Glutamatergic neuron (in vitro differentiated cells): ENCODE measurements at places on chromosomes 1 and 21. TPM values are rescaled to one million over a fixed set of nuclear protein-coding genes. Genes with fewer than 3 reads are reported as not detected.
A peak's percentile ranks its signal among the peaks of the same experiment; 100 is the strongest.

DNA sequence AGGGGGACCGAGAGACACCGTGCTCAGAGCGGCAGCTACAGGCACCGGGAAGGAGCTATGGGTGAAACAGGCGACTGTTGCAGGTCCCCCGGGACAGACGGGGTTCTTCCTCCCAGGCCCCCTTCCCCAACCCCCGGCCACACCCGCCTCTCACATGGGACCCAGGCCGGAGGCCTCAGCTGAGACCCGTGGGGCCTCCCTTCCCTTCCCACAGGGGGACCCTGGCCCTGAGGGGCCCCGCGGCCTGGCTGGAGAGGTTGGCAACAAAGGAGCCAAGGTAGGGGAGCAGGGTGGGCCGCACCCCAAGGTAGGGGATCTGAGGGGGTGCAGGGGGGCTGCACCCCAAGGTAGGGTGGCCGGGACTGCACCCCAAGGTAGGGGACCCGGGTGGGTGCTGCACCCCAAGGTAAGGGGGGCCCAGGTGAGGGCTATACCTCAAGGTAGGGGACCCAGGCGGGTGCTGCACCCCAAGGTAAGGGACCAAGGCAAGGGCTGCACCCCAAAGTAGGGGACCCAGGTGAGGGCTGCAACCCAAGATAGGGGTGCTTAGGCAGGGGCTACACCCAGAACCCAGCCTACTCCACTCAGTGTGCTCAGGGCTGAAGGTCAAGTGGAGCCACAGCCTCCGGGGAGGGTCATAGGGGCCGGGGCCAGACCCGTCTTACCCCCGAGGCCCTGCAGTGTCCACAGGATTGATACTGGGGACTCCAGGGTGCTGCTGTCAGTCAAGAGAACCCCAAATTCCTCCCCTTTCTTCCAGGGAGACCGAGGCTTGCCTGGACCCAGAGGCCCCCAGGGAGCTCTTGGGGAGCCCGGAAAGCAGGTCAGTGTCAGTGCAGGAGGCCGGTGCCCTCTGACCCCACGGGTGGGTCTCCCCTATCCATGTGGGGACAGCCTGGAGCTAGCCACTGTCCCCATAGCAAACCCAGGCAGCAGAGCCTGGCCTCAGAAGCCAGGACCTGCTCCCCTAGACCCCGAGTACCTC lies 22.7 kb downstream of the COL6A2 start:
- no peak overlapping the region for H3K4me3 ChIP-seq
- no peak overlapping the region for H3K27ac ChIP-seq
- DNase-seq = peak; percentile 12
- H3K36me3 ChIP-seq = no peaks in the 10 kb centered on the region
- no peaks in the 10 kb centered on the region for H3K27me3 ChIP-seq

- no peaks in the 10 kb centered on the region for H3K36me3 ChIP-seq
- no peaks in the 10 kb centered on the region for H3K27me3 ChIP-seq
- no peak overlapping the region for H3K27ac ChIP-seq
- H3K4me1 ChIP-seq = peaks cover 3% of the 10 kb centered on the region
- no peak overlapping the region for H3K4me3 ChIP-seq
These were observed 43.3 kb upstream of the HP1BP3 start for GRCh38 chr1:20830378-20830777.

DNA sequence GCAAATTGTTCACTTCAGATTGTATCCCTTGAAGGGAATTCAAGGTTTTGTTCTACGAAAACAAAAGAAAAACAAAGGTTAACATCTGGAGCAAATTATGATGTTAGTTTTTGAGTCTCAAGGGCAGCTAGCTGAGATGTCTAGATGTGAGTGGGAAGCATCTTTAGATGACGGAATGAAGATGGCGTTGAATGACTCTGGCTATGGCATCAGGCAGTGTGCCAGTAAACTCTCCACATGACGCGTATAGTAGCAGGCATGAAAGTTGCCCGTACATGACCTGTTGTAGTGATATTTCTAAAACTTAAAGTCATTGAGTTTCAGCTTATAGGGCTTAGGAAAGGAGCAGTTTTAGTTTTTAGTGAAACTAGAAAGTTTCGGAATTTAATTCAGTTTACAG lies 12.3 kb upstream of the SDC3 start:
- no peak overlapping the region for H3K4me3 ChIP-seq
- no peak overlapping the region for H3K27ac ChIP-seq
- H3K36me3 ChIP-seq = no peaks in the 10 kb centered on the region
- H3K4me1 ChIP-seq = no peaks in the 10 kb centered on the region

GRCh38 chr1:16164213-16165072 lies 8.6 kb upstream of the EPHA2 start:
- no peaks in the 10 kb centered on the region for H3K36me3 ChIP-seq
- no peak overlapping the region for H3K4me3 ChIP-seq
- peak overlapping the region; percentile 43 for H3K27ac ChIP-seq
- H3K27me3 ChIP-seq = peaks cover 13% of the 10 kb centered on the region
- DNase-seq = no peak
- peaks cover 13% of the 10 kb centered on the region for H3K4me1 ChIP-seq

DNA sequence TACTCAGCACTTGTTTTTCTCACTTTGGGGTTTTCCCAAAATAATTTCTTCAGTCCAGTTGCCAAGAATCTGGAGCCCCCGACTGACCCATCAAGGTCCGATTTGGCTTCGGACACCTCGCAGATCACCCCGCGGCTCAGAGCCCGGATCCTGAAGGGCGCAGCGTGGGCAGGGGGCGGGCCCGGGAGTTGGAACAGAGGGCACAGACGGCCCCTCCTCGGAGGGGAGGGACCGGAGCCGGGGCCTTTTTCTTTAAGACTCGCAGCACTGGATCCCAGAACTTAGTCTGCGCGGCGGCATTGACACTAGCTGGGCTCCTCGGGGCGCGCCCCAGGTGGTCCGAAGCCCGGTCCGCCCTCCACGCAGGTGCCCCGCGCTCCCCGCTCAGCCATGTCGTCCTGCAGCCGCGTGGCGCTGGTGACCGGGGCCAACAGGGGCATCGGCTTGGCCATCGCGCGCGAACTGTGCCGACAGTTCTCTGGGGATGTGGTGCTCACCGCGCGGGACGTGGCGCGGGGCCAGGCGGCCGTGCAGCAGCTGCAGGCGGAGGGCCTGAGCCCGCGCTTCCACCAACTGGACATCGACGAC lies at the start of gene CBR3:
Gene CBR3, plus strand, starts transcription at position 277 of the 588 bp plus-strand sequence. Its CDS starts 114 bp downstream, at position 391.
- H3K27ac ChIP-seq = no peak within 1 kb of the TSS
- peaks cover 10% of the 10 kb centered on the region for H3K27me3 ChIP-seq
- peak; percentile 49 for DNase-seq
- no peaks in the 10 kb centered on the region for H3K36me3 ChIP-seq

GRCh38 chr1:224689374-224689773 lies 73.3 kb downstream of the CNIH3 start:
- H3K27me3 ChIP-seq = peaks cover 3% of the 10 kb centered on the region
- peaks cover 5% of the 10 kb centered on the region for H3K4me1 ChIP-seq
- H3K27ac ChIP-seq = no peak overlapping the region
- H3K36me3 ChIP-seq = no peaks in the 10 kb centered on the region

DNA sequence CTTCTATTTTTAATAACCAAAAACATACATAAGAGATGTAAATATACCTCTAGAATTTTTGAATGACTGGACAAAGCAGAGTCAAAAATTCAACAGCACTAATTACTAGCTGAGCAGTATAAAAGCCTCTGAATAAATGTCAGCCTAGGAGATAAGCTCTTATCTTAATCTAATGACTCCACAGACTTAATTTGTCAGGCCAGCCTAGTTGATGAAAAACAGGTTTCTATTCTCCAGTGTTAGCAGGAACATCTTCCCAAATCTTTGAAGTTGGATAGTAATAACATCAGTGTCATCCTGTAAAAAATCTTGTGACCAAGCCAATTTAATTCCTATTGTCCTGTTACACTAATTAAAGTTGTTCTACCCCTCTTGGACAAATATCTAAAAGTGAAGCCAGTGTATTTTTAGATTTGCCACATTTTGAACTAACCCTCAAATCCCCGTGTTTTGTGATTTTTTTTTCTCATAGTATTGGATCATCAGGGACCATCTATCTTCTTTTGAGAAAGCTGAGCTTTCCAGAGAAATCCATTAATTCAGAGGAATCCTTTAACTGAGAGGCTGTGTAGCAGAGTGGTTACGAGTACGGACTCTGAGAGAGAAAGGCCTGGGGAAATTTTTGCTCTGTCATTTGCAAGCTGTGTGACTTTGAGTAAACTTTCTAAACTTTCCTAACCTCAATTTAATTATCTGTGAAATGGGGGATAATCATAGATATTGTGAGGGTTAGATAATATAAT lies 41.2 kb downstream of the LMO4 start:
- H3K4me1 ChIP-seq = no peaks in the 10 kb centered on the region
- peaks cover under 1% of the 10 kb centered on the region for H3K27me3 ChIP-seq
- DNase-seq = no peak

DNA sequence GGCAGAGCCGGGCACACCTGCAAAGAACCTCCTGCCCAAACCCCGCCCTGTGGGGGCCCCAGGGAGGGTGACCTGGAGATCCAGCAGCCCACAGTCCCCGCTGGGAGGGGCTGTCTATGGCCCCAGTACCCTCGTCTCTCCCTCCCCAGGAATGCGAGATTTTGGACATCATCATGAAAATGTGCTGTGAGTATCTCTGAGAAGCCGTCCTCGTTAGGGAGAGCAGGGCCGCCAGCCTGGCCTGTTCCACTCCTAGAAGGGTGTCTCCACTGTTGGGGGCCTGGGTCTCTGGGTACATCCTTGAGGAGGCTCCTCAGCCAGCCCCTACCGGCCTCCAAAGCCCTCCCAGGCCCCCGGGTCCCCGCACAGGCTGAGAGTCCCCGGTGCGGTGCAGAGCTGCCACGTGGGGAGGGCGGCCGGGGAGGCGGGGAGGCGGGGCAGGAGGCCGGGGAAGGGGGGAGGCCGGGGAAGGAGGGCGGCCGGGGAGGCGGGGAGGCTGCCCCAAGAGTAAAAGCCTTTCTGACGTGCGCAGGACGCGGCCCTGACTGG lies 18.7 kb downstream of the COL6A1 start:
- no peak overlapping the region for H3K4me3 ChIP-seq
- peaks cover 12% of the 10 kb centered on the region for H3K36me3 ChIP-seq
- peaks cover 2% of the 10 kb centered on the region for H3K4me1 ChIP-seq
- peaks cover 13% of the 10 kb centered on the region for H3K27me3 ChIP-seq
- no peak overlapping the region for H3K27ac ChIP-seq

DNA sequence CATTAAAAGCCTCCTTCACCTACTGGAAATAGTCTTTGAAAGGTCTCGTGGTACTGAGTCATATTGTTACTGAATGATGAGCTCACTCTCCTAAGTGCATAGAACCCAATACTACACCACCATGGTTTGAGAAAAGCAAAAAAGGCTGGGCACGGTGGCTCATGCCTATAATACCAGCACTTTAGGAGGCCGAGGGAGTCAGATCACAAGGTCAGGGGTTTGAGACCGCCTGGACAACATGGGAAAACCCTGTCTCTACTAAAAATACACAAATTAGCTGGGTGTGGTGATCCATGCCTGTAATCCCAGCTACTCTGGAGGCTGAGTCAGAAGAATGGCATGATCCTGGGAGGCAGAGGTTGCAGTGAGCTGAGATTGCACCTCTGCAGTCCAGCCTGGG lies 3.3 kb upstream of the HNRNPCL1 start:
- H3K27me3 ChIP-seq = no peaks in the 10 kb centered on the region
- H3K4me3 ChIP-seq = no peak overlapping the region
- peaks cover 4% of the 10 kb centered on the region for H3K36me3 ChIP-seq
- no peak for DNase-seq

- H3K27me3 ChIP-seq = peaks cover under 1% of the 10 kb centered on the region
- H3K4me3 ChIP-seq = no peak overlapping the region
- H3K36me3 ChIP-seq = no peaks in the 10 kb centered on the region
These were observed 56.3 kb upstream of the CNN3 start for GRCh38 chr1:94983171-94983739.

- no peak for DNase-seq
- H3K4me3 ChIP-seq = no peak overlapping the region
- no peaks in the 10 kb centered on the region for H3K4me1 ChIP-seq
- no peaks in the 10 kb centered on the region for H3K36me3 ChIP-seq
These were observed 315.7 kb upstream of the USP25 start for GRCh38 chr21:15414057-15414456.

DNA sequence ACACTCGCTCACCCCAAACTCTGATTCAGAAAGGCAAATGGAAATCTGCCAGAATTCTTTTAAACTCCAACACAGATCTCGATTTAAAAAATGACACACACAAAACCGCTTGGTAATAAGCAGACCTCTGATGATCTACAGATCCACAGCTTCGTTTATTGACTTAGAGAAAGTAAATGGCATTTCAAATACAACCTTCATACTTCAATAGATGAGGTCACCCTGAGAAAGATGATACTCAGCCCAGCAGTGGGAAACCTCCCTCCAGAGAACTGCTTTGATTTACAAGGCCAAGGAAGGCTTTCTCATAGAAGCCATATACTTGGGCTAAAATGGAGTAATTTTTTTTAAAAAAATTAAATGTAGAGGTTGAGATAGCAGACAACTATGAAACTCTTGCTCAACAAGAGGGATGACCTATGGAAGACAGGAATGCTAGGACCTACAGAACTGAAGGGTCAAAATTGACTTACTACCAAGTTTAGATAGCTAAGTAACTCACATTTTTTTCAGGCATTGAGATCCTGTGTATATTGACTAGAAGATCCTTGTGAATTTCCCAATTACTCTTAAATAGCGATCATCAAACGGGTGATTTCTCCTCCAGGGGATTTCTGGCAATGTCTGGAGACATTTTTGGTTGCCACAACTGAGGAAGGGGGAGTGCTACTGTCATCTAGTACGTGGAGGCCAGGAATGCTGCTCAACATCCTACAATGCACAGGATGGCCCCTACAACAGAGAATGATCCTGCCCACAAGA lies 143.9 kb downstream of the CLIC6 start:
- H3K36me3 ChIP-seq = no peaks in the 10 kb centered on the region
- H3K27ac ChIP-seq = no peak overlapping the region
- H3K4me3 ChIP-seq = no peak overlapping the region
- H3K4me1 ChIP-seq = no peaks in the 10 kb centered on the region
- DNase-seq = no peak
- peaks cover 1% of the 10 kb centered on the region for H3K27me3 ChIP-seq

DNA sequence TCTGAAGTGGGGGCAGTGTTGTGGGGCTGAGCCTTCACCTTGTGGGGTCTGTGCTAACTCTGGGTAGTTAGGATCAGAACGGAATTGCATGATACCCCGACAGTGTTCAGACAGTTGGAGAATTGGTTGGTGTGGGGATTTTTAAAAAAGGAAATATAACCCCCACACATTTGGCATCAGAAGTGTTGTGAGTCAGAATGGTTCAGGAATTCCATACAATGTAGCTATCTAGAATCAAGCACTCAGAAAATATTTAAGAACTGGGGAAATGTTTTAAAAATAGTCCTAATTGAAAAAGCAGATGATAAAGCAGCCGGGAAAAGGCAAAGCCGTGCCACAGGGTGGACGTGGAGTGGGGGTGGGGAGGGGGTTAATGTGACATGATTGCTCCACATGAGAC lies 6.5 kb upstream of the S100A7 start:
- H3K36me3 ChIP-seq = peaks cover 10% of the 10 kb centered on the region
- peaks cover 4% of the 10 kb centered on the region for H3K27me3 ChIP-seq
- DNase-seq = no peak
- no peak overlapping the region for H3K4me3 ChIP-seq
- H3K4me1 ChIP-seq = no peaks in the 10 kb centered on the region

Gene FNDC5
- total RNA-seq = 743 TPM

Gene TCHH
- total RNA-seq = 0.49 TPM

Gene GUCA2B
- total RNA-seq = not detected

Gene MEF2D
- 50.0 TPM for total RNA-seq

Gene MSH4
- 0.20 TPM for total RNA-seq

Gene CCDC30
- 3.0 TPM for total RNA-seq
